Stimulated activated CD8-positive, alpha-beta memory T cell treated with anti-CD3 and anti-CD28 coated beads, Interleukin-15, amount 100 ng/mL, for 1 hour (primary cell): ENCODE measurements at places on chromosomes 3 and 15.
A peak's percentile ranks its signal among the peaks of the same experiment; 100 is the strongest.

DNA sequence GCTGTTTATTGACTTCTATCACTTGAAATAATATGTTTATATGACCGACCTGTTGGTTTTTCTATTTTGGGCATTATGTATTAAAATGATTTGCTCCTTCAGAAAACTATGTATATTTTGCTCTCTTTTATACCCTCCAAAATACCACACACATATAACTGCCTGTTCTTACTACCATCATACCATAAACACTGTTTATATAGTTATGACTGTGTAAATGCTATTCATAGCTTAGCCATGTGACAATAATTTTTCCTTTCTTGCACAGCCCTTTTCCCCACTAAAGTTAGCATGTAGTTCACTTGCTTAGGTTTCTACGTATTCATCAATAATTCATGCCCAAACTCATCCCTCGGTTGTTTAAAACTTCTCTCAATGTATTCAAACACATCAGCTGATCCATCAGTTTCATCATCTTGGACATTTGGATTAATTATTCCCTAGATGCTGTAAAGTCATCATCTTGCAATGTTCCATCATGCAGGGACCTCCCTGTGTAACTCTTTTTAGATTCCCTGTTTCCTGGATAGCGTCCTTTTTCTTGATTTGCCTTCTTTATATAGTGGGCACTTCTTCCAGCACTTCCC, 8.2 kb upstream of the RYK start:
- no peak for DNase-seq

- peak; percentile 19 for DNase-seq
Observed at GRCh38 chr15:40769274-40770146, at the start of gene C15orf62. Gene C15orf62, plus strand, starts transcription at chr15:40769980. Its CDS starts 516 bp downstream, at chr15:40770496.

DNA sequence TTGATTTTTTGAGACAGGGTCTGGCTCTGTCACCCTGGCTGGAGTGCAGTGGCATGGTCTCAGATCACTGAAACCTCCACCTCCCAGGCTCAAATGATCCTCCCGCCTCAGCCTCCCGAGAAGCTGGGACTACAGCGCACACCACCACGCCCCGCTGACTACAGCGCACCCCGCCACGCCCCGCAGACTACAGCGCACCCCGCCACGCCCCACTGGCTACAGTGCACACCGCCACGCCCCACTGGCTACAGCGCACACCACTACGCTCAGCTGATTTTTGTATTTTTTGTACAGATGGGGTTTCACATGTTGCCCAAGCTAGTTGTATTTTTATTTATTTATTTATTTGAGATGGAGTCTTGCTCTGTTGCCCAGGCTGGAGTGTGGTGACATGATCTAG, 35.6 kb downstream of the SLC51A start:
- DNase-seq, result no peak

GRCh38 chr3:188900421-188900951, 271.3 kb upstream of the TPRG1 start:
- no peak for DNase-seq

- DNase-seq, result no peak
Observed at GRCh38 chr3:57004229-57004628, 56.2 kb upstream of the SPATA12 start.

DNA sequence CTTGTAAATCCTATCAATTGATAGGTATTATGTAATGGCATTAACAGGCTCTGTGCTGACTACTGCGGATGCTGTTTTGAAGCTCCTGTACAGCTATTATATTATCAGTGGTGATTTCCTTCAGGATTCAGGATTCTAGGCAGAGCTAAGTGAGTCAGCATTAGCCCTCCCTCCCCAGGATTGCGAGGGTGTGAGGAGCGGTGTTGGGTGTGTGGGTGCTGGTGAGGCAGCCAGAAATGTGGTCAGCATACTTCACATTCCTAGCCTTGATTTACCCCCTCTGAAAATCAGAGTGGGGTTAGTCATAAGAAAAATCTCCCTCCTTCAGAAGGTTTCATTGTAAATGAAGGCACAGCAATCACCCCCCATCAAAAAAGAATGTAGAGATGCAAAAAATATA, 72.5 kb downstream of the SNTN start:
- DNase-seq, result no peak

- no peak for DNase-seq
Observed at GRCh38 chr15:80315289-80315987, 63.4 kb upstream of the CTXND1 start.
